ENCODE measurements at places on chromosomes 2 and 18.

- no peak for DNase-seq
These were observed 159.4 kb upstream of the FOSL2 start for GRCh38 chr2:28233164-28233676.

GRCh38 chr2:70603066-70603465, 49.4 kb upstream of the TGFA start:
- no peak for DNase-seq

DNA sequence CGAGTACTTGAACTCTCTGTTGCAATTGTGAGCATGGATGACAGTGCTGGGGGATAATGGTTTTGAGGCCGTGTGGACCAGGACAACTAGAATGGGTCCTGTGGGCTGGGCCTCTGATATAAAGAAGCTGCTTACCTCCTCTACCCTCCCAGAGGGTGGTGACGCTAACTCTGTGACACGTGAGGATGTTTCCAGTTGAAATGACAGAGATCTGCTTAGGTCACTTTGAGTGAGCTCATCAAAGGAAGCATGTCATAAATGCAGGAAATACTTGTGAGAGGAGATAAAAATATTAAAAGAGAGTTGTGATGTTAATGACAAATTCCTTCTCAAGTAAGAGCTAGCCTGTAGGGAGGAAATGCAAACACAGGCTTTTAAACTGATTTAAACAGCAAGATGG, 16.4 kb downstream of the RMC1 start:
- DNase-seq, result no peak

DNA sequence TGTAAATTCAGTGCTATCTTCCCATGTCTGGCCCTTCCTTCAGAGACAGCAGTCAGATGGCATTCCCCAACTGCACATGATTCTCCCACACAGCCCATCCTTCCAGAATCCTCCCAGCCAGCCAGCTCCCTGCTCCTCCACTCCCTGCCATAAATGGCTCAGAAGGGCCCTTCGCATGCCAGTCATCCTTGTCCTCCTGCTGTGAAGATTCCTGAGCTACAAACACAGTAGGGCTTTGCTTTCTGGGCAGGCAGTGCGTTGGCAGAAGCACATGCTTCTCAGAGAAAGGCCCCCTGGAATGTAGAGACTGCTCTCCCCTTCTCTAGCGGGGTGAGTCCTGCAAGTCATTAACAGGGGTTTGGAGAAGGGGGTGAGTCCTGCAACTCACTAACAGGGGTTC, 71.9 kb downstream of the TEX51 start:
- no peak for DNase-seq

- no peak for DNase-seq
These were observed 41.1 kb upstream of the FAHD2A start for GRCh38 chr2:95361216-95361980.

Measured in HL-60 (cell line).